Fibroblast of the conjunctiva (primary cell): ENCODE measurements at places on chromosomes 1 and 21.

GRCh38 chr1:236998546-236998945 is 5.7 kb downstream of the MT1HL1 start:
- no peak for DNase-seq

- no peak for DNase-seq
Measured at GRCh38 chr1:178916448-178917174, 45.7 kb upstream of the ANGPTL1 start.

DNA sequence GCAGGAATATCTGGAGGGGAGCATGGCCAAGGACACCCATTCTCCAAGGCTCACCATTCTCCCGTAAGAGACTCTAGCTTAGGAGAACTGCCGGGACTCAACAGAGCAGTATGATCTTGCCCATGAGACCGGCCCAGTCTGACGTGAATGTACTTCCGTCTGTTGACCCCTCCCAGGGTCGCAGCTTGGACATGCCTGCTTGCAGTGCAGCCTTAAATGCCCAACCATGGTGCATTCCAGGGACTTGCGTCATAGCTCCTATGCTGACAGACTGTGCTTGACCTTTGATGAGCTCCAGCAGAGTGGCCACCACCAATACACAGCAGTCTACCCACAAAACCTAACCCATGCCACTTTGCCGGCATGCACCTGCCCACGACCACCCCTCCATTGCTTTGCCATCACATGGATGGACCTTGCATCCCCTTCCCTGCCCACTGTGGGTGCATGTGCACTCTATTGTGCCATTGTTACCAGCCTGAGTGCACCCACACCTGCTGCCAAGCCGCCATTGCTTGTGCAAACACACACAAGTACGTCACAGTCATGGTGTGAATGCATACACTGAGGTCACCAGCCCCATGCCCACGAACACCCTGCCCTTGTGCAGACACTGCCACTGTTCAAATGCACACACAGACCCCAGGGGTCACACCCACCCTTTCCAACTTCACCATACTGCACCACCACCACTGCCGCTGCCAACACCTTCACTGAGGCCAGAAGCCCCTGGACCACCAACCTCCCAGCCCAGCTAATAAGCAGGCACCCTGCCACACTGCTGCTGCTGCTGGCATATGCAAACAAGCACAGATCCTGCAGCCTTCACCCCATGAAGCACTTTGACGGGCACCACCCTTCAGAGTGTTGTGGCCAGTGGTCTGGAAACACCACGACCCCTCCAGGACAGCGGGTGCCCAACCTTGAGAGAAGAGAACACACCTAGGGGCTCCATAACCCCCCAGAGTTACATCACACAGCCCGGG is 1141.3 kb downstream of the BRINP3 start:
- no peak for DNase-seq

GRCh38 chr1:19525607-19526545 is 40.5 kb upstream of the CAPZB start:
- DNase-seq, result no peak

DNA sequence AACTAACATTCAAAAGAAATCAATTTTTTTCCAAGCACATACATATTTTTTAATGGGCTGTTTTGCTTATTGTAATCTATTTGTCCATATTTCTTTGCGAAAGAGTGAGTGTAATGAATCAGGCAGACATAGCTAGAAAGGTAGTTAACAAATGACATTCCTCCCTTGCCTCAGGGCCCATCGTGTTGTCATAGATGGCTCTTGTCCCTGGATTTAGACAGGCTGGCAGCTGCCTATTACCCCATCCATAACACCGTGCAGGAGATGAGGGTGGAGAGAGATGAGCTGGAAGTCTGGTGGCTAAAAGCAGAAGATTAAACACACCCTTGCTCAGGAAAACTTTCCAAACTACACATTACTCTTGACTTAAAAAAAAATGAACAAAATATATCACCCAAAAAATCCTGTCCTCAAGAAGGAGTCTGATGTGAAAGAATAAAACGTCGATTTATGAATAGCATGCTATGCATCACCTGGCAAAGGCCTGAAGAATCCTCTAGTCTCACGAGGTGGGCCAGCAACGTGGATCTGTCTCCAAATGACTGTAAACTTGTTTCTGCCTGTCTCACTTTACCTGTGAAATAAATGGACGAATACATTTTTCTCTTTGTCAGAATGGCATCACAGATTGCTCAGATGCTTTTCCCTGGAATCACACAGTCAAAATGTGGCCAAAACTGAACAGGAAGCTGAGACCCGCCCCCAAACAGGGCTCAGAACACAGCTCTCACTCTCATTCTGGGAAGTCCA is 55.7 kb downstream of the C21orf91 start:
- no peak for DNase-seq

DNA sequence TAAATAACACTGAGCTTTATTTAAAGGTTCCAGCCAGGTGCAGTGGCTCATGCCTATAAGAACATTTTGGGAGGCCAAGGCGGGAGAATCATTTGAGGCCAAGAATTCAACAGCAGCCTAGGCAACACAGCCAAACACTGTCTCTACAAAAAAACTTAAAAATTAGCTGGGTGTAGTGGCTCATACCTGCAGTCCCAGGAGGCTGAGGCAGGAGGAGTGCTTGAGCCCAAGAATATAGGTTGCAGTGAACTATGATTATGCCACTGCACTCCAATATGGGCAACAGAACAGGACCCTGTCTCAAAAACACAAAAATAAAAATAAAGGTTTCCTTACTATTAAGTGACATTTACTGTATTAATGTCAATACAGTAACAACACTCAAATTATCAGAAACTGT is 2.1 kb downstream of the TAF12 start:
- DNase-seq, result no peak

DNA sequence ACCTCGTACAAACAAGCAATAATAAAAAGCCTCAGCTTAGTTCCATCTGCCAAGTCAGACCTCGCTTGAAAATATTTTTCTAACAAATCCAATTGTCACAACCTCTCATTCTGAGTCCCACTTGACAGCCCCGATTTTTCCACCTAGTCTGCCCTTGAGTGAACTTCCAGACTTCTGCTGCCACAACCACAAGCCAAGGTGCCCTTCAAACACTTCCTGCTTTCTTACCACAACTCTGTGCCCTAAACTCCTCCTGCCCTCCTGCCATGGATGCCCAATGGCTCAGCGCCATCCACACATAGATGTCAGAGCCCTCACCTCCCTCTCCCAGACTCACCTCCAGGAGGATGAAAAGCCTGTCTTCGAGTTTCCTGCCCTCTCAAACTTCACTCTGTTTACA is 3.9 kb downstream of the TMPRSS2 start:
- no peak for DNase-seq
